ENCODE measurements at places on chromosomes 16 and 17.

DNA sequence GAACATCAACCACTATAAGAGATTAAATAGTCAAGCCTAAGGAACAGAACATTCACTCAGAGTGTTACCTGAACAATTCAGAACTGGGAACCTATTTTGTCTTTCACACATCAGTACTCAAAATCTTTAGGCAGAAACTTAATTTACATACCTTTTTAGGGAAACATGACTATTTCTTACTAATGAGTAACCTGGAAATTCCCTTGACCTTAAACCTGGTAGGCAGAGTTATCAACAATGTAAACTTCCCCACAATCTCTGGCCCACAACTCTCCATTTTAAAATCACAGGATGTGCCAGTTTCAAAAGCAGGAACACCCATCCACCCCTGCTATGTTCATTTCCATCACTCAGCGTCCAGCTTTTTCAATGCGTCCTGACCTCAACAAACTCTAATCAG, 132.9 kb upstream of the ANKFN1 start:
- DNase-seq: no peak

GRCh38 chr17:41464682-41465081, 2.5 kb downstream of the KRT32 start:
- DNase-seq: no peak

DNA sequence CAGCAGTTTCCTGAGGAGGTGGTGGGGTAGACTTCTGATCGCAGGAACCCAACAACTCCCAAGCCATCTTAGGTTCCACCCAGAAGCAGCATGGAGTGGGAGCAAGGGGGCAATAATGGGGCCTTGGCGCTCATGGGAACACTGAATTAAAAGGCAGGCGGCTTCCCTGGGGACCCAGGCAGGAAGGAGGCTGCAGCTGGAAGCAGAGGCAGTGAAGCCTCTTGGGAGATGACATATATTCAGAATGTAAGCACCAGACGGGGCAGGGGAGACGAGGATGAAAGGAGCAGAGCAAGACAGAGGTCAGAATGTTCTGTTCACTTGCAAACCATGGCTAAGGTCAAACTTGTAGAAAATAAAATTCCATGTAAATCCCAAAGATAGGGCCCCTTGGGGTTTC, 2.9 kb downstream of the HIGD1B start:
- DNase-seq: no peak

GRCh38 chr16:66617728-66618127, 13.2 kb downstream of the CMTM3 start:
- no peak for DNase-seq

DNA sequence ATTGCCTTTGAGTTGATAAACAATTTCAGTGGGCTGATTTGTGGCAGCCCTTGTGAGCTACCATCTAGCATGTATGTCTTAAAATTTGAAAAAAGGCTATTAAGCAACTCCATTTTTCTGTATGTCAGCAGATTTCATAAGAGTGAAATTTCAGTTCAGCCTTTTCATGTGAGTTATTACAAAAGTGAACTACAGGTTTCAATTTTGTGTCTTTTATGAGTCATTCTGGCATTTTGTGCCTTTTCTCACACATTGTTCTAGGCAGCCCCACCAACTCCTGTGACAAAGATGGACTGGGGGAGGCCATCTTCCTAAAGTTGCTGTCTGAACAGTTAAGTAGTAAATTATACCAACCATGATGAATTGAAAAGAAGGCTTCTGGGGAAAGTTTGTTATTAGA, 52.1 kb downstream of the USP10 start:
- DNase-seq: no peak

All from right kidney (tissue), 9 donors.